ENCODE measurements at places on chromosomes 5 and 9. TPM values are rescaled to one million over a fixed set of nuclear protein-coding genes. Genes with fewer than 3 reads are reported as not detected.
A peak's percentile ranks its signal among the peaks of the same experiment; 100 is the strongest.

- no peaks in the 10 kb centered on the region for H3K36me3 ChIP-seq
- H3K27ac ChIP-seq = no peak overlapping the region
- H3K27me3 ChIP-seq = peaks cover 39% of the 10 kb centered on the region
These were observed 3.4 kb upstream of the CFAP95 start for GRCh38 chr9:69817202-69817601.

GRCh38 chr9:91625331-91625730, 201.7 kb upstream of the NFIL3 start:
- H3K4me1 ChIP-seq = no peaks in the 10 kb centered on the region
- H3K4me3 ChIP-seq = no peak overlapping the region
- no peaks in the 10 kb centered on the region for H3K27me3 ChIP-seq
- no peak overlapping the region for H3K27ac ChIP-seq
- DNase-seq = no peak
- no peaks in the 10 kb centered on the region for H3K36me3 ChIP-seq

DNA sequence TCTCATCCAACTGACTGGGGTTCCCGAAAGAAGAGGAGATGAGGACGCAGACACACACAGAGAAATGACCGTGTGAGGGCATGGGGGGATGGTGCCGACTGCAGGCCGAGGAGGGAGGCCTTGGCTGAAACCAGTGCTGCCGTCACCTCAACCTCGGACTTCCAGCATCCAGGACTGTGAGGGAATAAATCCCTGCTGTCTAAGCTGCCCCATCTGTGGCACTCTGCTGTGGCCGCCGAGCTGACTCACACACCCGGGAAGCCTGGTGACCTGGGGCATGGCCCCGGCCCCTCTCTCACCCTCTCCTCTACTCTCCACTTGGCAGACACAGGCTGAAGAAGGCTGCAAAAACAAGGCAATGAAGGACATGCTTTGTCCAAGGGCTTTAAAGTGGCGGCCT, 4.4 kb upstream of the COL5A1 start:
- no peaks in the 10 kb centered on the region for H3K27me3 ChIP-seq
- H3K4me3 ChIP-seq = no peak overlapping the region
- no peak overlapping the region for H3K27ac ChIP-seq
- peaks cover 17% of the 10 kb centered on the region for H3K4me1 ChIP-seq

GRCh38 chr5:145689235-145689634, 145.9 kb downstream of the PRELID2 start:
- no peaks in the 10 kb centered on the region for H3K4me1 ChIP-seq
- DNase-seq = no peak
- H3K27ac ChIP-seq = no peak overlapping the region
- H3K27me3 ChIP-seq = no peaks in the 10 kb centered on the region

DNA sequence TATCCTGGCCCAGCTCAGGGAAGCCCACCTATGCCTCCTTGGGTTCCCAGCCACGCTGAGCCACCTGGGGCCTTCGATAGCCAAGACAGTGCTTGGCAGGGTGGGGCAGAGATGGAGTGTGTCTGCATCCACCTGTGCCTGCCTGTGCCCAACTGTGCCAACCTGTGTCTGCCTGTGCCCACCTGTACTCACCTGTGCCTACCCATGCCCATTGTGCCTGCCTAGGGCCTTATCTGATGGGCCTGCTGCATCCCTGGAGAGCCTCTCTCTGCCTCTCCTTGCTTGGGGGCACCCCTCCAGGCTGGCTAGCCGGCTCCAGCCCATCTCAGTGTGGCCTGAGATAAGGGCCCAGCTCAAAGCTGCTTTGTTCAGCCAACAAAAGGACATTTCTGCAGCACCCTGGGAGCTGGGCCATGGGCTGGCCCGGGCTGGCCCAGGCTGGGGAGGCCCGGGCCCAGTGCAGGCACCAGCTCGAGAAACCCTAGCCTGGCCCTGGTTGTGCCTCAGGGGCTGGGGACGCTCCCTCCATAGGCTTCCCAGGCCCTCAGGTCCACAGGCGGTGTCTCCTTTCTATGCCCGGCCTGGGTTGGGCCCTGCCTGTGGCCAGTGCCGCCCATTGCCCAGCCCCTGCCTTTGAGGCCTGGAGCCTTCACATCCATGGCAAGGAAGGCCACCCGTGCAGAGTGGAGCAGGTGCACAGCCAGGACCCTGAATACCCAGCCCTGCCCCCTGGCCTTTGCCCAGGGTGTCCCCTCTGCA, 37.3 kb upstream of the NOTCH1 start:
- no peaks in the 10 kb centered on the region for H3K36me3 ChIP-seq
- H3K27ac ChIP-seq = no peak overlapping the region
- peaks cover 9% of the 10 kb centered on the region for H3K27me3 ChIP-seq
- DNase-seq = no peak
- peaks cover 60% of the 10 kb centered on the region for H3K4me1 ChIP-seq

GRCh38 chr9:125361837-125362531, 100.4 kb downstream of the GAPVD1 start:
- no peak for DNase-seq
- no peak overlapping the region for H3K4me3 ChIP-seq
- H3K27ac ChIP-seq = no peak overlapping the region
- no peaks in the 10 kb centered on the region for H3K27me3 ChIP-seq
- no peaks in the 10 kb centered on the region for H3K4me1 ChIP-seq
- H3K36me3 ChIP-seq = peaks cover 68% of the 10 kb centered on the region

DNA sequence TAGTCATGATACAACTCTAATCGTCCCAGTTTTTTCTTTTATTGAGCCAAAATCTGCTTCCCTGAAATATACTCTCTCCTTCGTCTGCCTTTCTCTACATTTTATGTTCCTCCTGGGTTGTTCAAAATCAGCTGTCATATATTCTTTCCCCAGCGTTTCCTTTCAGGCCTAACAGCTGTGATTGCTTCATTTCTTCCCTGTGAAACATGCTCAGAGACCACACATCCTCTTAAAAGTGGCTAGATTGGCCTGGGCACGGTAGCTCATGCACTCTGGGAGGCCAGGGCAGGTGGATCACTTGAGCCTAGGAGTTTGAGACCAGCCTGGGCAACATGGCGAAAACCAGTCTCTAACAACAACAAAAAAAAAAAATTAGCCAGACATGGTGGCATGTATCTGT, 25.1 kb downstream of the NFX1 start:
- no peaks in the 10 kb centered on the region for H3K27me3 ChIP-seq
- H3K4me3 ChIP-seq = no peak overlapping the region
- DNase-seq = no peak
- peaks cover 50% of the 10 kb centered on the region for H3K36me3 ChIP-seq

GRCh38 chr9:70576116-70576515, 161.7 kb upstream of the KLF9 start:
- H3K4me3 ChIP-seq = no peak overlapping the region
- H3K27me3 ChIP-seq = no peaks in the 10 kb centered on the region
- H3K36me3 ChIP-seq = no peaks in the 10 kb centered on the region
- H3K27ac ChIP-seq = peak overlapping the region; percentile 73
- peaks cover 20% of the 10 kb centered on the region for H3K4me1 ChIP-seq

- H3K4me3 ChIP-seq = no peak overlapping the region
- H3K27ac ChIP-seq = no peak overlapping the region
- no peaks in the 10 kb centered on the region for H3K27me3 ChIP-seq
- H3K36me3 ChIP-seq = no peaks in the 10 kb centered on the region
- DNase-seq = no peak
These were observed 1.9 kb downstream of the MACROH2A1 start for GRCh38 chr5:135397084-135397483.

DNA sequence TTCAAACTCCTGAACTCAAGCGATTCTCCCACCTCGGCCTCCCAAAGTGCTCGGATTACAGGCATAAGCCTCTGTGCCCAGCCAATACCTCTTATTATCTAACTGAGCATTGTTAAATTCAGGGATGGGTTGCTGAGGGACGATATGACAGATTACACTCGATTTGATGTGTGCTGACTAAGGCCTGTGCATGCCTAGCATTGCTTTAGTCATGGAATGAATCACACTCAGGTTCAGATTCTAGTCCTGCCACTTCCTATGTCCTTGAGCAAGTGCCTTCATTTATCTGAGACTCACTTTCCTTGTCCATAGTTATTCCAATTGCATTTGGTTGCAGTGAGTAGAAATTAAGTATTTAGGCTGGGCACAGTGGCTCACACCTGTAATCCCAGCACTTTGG, 19.5 kb downstream of the THBS4 start:
- no peak overlapping the region for H3K27ac ChIP-seq
- H3K4me3 ChIP-seq = no peak overlapping the region
- no peaks in the 10 kb centered on the region for H3K4me1 ChIP-seq
- no peaks in the 10 kb centered on the region for H3K27me3 ChIP-seq
- H3K36me3 ChIP-seq = no peaks in the 10 kb centered on the region

- no peak overlapping the region for H3K27ac ChIP-seq
- no peak for DNase-seq
- no peaks in the 10 kb centered on the region for H3K27me3 ChIP-seq
- H3K36me3 ChIP-seq = no peaks in the 10 kb centered on the region
- no peak overlapping the region for H3K4me3 ChIP-seq
These were observed 55.7 kb upstream of the FAM120AOS start for GRCh38 chr9:93509084-93509483.

DNA sequence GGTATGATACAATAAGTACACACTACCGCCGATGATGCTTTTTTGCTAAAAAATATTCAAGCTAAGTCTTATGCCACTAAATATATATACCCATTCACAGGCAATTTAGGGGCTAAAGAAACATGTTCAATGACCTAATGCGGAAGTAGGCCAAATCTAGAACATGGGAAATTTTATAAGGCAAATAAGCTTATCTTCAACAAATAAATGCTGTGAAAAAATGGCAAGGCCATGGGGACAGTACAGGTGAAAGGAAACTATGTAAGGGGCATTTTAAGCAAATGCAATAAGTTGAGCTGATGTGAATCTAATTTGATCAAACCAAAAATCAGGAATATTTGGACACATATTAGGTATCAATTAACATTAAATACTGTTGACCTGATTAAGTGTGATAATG, 339.5 kb upstream of the EDIL3 start:
- H3K4me3 ChIP-seq = no peak overlapping the region
- H3K27ac ChIP-seq = no peak overlapping the region
- no peaks in the 10 kb centered on the region for H3K4me1 ChIP-seq
- DNase-seq = no peak
- H3K27me3 ChIP-seq = no peaks in the 10 kb centered on the region

GRCh38 chr9:76357555-76357954, 36.7 kb downstream of the RFK start:
- no peak for DNase-seq
- H3K36me3 ChIP-seq = no peaks in the 10 kb centered on the region

DNA sequence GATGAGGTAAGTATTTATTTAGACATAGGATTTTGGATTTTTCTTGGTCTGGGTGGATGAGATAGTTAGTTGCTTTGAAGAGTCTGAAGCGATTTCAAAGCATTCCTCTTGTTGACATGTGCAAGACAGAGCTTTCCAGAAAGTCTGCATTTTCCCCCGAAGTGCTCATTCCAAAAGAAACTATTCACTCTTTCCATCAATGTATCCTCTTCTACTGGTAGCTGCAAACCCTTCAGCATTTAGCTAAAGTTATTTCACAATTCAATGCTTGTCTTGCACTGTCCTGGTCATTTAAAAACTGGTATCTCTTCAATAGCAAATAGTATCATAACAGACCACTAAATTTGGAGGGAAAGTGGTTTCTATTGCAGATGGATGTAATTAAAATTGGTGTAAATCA, 13.0 kb downstream of the NREP start:
- no peaks in the 10 kb centered on the region for H3K36me3 ChIP-seq
- H3K4me3 ChIP-seq = no peak overlapping the region
- no peaks in the 10 kb centered on the region for H3K27me3 ChIP-seq
- peaks cover 69% of the 10 kb centered on the region for H3K4me1 ChIP-seq
- DNase-seq = no peak

DNA sequence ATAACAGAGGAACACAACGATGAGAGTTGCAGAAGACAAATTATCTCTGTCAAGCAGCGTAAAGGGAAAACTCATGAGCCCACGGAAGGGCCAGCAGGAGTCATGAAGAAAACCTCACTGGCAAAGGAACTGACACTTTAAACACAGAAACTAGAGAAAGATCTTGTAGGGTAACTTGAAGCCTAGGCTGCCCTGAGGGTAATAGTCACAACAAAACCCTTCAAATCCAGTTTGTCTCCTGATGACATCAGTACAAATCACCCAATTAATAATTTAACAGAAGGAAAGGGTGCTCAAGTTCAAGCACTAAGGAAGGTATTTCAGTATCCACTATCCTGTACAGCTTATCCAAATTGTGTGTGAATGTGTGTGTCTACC, 549.1 kb downstream of the MTRR start:
- no peak overlapping the region for H3K27ac ChIP-seq
- no peak for DNase-seq
- H3K4me1 ChIP-seq = no peaks in the 10 kb centered on the region
- H3K27me3 ChIP-seq = no peaks in the 10 kb centered on the region
- no peak overlapping the region for H3K4me3 ChIP-seq

GRCh38 chr5:24747327-24747726, 102.5 kb upstream of the CDH10 start:
- H3K4me1 ChIP-seq = no peaks in the 10 kb centered on the region
- H3K36me3 ChIP-seq = no peaks in the 10 kb centered on the region
- no peak overlapping the region for H3K27ac ChIP-seq
- no peak overlapping the region for H3K4me3 ChIP-seq

GRCh38 chr9:111152614-111153406, 114.5 kb upstream of the LPAR1 start:
- no peak for DNase-seq
- H3K4me1 ChIP-seq = no peaks in the 10 kb centered on the region
- H3K4me3 ChIP-seq = no peak overlapping the region

PCA3 gene
- 1.0 TPM for total RNA-seq

FOXD4L6 gene
- 0.33 TPM for total RNA-seq

TOPORS gene
- 16.5 TPM for total RNA-seq

IFNA2 gene
- total RNA-seq = not detected

PDGFRB gene
- total RNA-seq = 98.7 TPM

PKN3 gene
- total RNA-seq = 10.0 TPM

AQP3 gene
- total RNA-seq = 4.5 TPM

SLC6A19 gene
- not detected for total RNA-seq

SLC36A3 gene
- total RNA-seq = not detected

CSF2 gene
- total RNA-seq = not detected

ENTR1 gene
- 44.8 TPM for total RNA-seq

PDZD2 gene
- 12.9 TPM for total RNA-seq

OLFML2A gene
- 81.0 TPM for total RNA-seq

All from esophagus muscularis mucosa (tissue), 4 donors.